ENCODE measurements at places on chromosomes 11 and 22. TPM values are rescaled to one million over a fixed set of nuclear protein-coding genes. Genes with fewer than 3 reads are reported as not detected.
A peak's percentile ranks its signal among the peaks of the same experiment; 100 is the strongest.

DNA sequence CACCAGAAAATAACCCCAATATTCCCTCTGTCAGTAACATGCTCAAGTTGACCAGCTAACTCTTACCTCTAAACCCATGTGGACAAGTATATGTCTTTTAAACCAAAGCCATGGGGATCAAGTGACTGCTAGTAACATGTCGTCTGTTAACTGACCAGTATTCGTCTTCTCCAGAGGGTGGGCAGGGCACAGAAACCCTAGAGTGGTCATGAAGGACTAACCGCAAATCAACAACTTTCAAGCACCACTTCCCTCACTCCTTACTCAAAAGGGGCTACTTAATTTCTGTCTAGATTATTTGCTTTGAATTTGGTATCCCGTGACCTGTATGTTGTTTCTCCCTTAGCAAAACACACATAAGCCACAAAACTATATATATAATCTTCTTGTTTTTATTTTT lies 293.2 kb downstream of the SWAP70 start:
- DNase-seq: no peak

- DNase-seq: no peak
Observed at GRCh38 chr11:45060707-45061106, 85.7 kb upstream of the PRDM11 start.

- DNase-seq: no peak
Observed at GRCh38 chr22:19419086-19419463, 12.5 kb downstream of the HIRA start.

GRCh38 chr11:83192606-83193245 lies 786 bp upstream of the ANKRD42 start:
- no peak for DNase-seq

DNA sequence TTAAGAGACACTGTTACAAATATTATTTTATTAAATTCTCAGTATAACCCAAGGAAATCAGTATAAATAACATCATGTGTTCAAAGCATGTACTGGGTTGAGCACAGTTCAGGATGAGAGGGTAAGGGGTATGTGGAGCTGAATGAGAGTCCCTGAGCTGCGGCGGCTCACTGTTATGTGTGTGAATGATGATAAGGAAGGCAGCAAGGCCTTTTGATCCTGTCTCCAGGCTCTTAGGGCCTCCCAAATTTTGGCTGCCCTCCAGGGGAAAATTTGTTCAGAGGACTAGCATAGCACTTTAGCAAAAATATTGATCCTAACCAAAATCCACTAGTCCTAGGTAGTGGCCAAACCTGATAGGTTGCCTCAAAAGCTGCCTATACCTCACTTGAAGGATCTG lies 86.1 kb upstream of the SPON1 start:
- DNase-seq: no peak

- no peak for DNase-seq
Observed at GRCh38 chr11:17783878-17784277, 49.3 kb downstream of the KCNC1 start.

- DNase-seq: no peak
Observed at GRCh38 chr11:116207421-116208141, 565.2 kb downstream of the BUD13 start.

GRCh38 chr11:12159351-12160099 lies 49.1 kb downstream of the MICAL2 start:
- no peak for DNase-seq

- DNase-seq: no peak
Observed at GRCh38 chr22:30970356-30970746, 1.3 kb downstream of the TUG1 start.

- DNase-seq: no peak
Observed at GRCh38 chr11:85951049-85951405, 95.8 kb downstream of the CCDC83 start.

DNA sequence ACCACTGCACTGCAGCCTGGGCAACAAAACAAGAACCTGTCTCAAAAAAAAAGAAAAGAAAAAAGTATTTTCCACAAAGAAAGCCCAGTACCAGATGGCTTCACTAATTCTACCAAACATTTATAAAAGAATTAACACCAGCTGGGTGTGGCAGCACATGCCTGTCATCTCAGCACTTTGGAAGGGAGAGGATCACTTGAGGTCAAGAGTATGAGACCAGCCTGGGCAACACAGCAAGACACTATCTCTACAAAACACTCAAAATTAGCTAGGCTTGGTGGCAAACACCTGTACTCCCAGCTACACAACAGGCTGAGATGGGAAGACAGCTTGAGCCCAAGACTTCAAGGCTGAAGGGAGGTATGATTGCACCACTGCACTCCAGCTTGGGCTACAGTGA lies 20.1 kb downstream of the RSF1 start:
- DNase-seq: no peak

DNA sequence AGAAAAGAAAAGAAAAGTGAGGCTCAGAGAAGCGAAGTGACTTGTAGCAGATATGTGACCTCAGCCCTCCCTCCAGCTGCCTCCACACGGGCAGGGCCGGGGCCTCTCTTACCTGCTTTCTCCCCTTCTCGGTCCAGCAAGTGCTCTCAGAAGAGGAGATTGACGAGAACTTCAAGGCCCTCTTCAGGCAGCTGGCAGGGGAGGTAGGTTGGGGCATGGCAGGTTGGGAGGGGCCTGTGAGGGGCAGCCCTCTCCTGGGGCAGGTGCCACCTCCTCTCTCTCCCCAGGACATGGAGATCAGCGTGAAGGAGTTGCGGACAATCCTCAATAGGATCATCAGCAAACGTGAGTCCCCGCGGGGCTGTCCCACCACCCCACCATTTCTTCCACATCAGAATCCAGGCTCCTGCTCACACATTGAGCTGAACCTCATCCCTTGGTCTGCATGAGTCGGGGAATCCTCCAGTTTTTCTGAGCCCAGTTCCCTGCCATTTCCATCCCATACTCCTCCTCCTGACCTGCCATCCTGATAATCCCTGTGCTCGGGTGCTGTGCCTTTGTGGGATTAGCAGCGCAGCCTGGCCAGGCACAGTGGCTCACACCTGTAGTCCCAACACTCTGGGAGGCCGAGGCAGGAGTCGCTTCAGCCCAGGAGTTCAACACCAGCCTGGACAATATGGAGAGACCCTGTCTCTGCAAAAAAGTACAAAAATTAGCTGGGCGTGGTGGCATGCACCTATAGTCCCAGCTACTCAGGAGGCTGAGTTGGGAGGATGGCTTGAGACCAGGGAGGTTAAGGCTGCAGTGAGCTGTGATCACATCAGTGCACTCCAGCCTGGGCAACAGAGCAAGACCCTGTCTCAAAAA lies 26.4 kb downstream of the CAPN1 start:
- no peak for DNase-seq

GRCh38 chr22:41076857-41077256 lies 15.5 kb upstream of the EP300 start:
- DNase-seq: no peak

DNA sequence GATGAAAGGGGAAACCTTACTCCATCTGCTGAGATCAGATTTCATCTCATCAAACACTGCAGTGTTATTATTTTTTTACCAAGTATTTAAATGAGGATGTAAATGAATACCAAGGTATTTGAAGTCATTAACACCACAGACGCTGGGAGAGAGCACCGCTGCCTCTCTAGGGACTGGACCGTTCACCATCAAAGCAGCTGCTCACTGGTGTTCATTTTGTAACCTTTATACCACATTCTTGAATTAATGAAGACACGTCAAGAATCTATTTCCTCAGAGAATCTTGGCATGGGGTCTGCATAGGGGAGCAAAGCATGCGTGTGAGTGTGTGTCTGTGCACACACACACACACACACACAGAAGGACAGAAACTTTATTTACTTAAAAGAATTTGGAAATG lies 15.6 kb downstream of the SIAE start:
- no peak for DNase-seq

- no peak for DNase-seq
Observed at GRCh38 chr22:27293721-27294445, 507.7 kb downstream of the MN1 start.

DNA sequence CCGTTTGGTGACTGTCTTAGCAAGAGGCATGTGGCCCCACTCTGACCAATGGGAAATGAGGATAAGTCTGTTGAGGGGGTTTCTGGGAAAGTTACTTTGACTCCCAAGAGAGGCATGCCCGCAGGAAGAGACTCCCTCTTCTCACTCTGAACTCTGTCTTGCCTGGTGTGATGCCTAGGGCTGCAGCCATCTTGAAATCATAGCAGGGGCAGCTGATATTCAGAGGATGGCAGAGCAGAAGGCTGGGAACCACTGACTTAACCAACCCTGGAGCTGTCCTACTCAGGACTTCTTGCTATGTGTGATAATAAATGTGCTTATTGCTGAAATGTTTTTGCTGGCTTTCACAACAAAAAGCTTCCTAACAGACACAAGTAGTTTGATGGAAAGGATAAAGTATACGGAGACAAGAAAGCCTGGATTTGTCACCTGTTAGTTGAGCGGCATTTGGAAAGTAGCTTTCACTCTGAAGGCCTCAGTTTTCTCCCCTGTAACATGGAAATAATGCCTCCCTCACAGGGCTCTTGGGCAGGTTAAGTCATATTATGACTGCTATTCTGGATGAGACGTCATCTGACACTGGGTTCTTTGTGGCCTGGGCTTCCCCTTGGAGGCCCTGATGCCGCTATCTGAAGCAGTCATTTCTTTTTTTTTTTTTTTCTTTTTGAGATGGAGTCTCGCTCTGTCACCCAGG lies 128.5 kb downstream of the CEP164 start:
- no peak for DNase-seq

DNA sequence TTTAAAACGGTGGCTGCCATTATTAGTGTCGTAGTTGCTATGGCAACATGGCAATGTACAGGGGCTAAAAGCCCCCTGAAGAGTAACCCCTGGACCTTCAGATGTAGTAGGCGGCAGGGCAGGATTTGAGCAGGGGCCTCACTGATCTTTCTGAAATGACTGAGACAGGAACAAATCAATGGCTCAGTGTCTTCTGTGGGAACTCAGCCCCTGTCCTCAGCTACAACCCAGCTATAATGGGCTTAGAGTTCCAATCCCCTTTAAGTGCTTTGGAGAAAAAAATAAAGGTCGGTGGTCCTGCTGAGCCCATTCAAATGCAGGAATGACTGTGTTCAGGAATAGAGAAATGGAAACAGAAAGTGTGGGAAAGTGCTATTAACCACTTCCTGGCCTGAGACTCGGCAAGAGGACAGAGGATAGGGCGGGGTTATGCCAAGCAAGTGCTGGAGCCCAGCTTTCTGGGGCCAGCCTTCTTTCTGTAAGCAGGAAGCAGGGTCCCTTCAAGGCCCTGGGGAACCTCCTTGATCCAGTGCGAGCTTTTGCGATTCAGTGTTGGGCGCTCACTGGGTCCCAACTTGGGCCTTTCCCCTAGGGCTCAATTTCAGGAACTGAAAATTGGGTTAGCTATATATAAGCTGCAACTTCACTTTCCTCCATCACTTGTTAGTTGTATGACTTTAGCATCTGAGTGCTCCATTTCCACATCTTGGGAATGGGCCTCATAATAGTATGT lies 6.1 kb upstream of the CD82 start:
- no peak for DNase-seq

GRCh38 chr11:8608652-8609051 lies 14.6 kb upstream of the STK33 start:
- DNase-seq: no peak

GRCh38 chr22:46006379-46007002 lies 29.5 kb upstream of the WNT7B start:
- peak; percentile 90 for DNase-seq

DNA sequence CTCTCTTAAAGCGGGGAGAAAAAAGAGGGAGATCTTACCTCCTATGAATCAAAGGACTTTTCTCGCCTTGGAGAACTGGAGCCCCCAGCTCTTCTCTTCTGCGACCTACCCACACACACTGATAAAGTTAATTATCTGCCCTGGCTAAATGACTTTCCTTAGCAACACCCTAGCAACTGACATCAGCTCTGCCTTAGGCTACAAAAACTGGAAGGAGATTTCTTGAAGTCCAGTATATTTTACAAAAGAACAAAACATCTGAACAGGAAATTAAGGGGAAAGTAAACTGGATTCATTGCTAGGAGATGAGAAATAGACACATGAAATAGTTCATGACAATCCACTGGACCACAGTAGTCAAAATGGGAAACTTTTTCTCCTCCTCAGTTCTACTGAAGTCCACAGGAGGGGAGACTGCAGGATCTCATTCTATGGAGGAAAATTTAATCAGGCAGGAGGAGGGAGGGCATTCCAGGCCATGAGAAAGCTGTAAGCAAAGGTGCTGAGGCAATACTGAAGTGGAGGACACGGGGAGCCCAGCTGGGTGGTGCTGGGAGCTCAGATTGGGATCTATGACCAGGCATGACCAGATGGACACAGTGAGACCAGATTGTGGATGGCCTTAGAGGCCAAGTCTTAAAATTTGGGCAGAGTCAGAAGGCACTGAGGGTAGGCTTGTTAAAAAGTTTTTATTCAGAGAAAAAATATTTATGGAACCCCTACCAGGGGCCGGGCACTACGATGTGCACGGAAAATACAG lies 3.7 kb upstream of the SPON1 start:
- DNase-seq: no peak

DNA sequence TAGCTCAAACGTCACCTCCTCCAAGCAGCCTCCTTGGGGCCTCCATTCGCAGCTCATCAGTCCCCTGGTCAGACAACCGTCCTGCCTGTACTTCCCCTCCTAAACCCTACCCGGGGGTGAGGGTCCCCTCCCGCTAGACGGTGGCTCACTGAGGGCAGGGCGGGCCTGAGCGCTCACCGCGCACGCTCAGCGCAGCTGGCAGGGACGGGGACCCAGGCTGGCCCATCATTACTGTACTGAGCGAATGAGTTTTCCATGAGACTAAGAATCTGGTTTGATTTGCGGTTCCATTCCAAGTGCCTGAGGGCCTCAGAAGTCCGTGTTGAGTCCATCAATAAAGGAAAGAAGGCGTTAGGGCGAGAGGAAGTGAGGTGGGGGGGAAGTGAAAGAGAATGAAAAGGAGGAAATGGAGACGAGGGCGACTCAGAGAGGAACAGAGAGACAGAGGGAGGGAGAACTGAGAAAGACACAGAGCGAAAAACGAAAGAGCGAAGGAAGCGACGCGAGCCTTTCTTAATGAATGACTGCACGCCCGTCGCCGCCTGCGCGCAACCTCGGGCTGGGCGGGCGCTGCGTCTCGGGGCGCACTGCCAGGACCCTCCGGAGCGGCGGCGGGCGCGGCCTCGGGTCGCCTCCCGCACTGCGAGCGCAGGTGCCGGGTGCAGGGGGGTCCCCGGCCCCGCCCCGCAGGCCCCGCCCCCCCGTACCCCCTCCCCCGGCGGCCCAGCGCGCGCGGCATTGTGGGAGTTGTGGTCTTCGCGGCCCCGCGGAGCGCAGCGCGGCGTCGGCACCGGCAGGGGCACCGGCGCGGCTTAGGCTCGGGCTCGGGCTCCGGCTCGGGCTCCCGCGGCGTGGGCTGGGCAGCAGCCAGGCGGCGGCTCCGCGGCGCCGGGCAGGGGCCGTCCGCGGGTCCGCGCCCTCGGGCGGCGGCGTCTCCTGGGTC lies at the start of gene ASPHD2:
Gene ASPHD2 (plus strand): TSS at position 746 of the 943 bp plus-strand sequence. CDS start 4,356 bp downstream, outside the sequence.
- peak; percentile 87 for DNase-seq

GRCh38 chr11:72393303-72393702 lies 41.0 kb downstream of the CLPB start:
- DNase-seq: no peak

GRCh38 chr11:20367313-20367948 lies 3.9 kb downstream of the HTATIP2 start:
- DNase-seq: no peak

- no peak for DNase-seq
Observed at GRCh38 chr11:74870485-74870884, 78.4 kb downstream of the XRRA1 start.

GRCh38 chr11:104813532-104813931 lies 84.7 kb downstream of the CASP12 start:
- DNase-seq: no peak

- no peak for DNase-seq
Observed at GRCh38 chr11:71281204-71281603, 28.8 kb upstream of the SHANK2 start.

ACP2 gene
- 17.6 TPM for total RNA-seq

KRTAP5-8 gene
- not detected for total RNA-seq

CD3G gene
- 192 TPM for total RNA-seq

OR51I1 gene
- not detected for total RNA-seq

APOL3 gene
- 181 TPM for total RNA-seq

SYT12 gene
- total RNA-seq: not detected

Measured in naive thymus-derived CD4-positive, alpha-beta T cell (primary cell).